Activated T-helper 9 cell treated with anti-CD3 and anti-CD28 coated beads, Interleukin-2, amount 50 U/mL, for 16 hours (primary cell): ENCODE measurements at places on chromosomes 7 and 10.

DNA sequence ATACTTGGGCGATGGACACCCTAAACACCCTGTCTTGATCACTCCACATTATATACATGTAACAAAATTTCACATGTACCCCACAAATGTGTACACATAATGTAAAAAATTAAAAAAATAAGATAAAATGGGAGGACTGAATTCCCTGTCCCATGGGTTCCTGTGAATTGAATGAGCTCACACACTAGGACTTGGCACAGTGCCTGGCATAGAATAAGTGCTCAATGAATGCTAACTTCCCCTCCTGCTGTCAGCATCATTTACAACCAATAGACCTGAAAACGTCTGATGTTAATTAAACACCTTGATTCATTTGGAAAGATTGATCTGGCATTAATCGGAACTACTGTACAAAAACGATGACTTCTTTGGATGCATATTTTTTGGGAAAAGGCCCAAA lies 117.3 kb upstream of the ZNF438 start:
- no peak for DNase-seq

- DNase-seq, result no peak
Measured at GRCh38 chr7:17903337-17903736, 37.0 kb downstream of the SNX13 start.

DNA sequence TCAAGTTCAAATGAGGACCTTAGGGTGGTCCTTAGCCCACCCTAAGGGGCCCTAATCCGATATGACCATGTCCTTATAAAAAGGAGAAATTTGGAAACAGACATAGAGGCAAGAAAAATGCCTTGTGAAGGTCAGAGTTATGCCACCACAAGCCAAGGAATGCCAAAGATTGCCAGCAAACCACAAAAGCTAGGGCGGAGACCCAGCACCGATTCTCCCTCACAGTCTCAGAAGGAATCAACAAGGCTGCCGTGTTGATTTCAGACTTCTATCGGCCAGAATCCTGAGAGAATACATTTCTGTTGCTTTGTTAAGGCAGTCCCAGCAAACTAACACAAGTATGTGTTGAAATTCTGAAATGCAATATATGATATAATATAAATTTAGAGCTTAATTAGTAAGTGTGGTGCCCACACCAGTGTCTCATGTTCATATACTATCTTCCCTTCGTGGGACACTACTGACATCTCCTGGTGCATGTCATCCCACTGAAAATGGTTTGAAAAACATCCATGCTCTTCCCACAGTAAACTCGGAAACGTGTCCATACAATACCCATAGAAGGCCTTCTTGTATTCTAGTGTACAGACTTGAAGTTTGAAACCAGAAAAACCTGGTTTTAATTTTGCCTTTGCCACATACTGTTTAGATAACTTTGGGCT lies 349.0 kb downstream of the TNS3 start:
- DNase-seq, result no peak

DNA sequence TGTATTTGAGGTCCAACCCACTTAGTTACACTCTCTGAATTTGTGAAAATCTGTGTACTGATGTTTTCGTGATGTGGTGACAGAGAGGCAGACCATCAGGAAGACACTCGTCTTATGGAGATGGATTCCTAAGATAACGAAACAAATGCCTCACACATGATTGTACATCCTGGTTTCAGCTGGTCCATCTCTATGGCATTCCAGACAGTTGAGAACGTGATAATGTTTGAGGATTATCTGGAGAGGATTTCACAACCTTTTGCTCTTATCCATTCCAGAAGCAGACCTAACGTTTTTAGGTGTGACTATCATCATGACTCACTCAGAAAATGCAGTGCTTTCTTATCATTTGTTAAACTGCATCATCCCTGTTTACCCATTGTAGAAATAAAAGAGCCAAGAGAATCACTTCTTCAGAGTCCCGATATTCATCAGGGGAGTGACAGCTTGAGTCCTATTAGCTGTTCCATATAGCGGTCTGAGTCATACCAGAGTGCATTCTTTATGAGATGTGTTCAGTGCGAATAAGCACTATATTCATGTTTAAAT lies 74.5 kb downstream of the BMPER start:
- no peak for DNase-seq

DNA sequence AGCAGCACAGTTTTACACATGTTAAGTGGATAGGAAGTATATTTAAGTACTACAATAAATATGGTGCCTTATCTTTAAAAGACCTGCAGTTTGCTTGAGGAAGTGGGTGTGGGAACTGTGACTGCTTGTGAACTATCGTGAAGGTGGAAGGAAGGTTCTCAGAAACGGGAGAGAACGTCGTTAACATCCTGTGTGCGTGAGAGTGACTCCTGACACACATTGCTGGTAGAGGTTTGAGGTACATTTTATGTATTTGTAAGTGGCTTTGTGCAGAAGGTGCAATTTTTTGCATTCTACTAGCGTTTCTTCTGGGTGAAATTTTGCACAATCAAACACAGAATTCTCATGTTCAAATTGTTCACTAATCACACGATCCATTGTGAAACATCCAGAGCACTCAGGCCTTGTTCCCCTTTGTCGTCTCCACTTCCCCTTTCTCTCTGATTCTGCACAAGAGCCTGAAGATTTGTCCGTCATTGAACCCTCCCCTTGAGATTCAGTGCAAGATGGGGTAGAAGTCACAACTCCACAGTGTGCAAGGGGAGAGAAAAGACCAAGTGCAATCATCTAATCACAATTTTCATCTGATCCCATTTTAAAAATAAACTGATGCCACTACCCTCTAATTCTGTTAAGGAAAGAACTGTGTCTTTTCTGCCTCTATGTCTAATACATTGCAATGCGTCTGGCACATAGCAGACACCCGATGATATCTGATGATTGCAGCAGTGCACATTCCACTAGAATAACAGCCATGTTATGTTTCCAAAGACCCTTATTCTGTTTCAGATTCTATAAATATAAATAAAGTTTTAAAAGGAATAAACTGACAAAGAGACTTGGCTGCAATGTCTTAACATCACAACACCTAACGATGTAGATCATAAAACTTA lies 279.9 kb downstream of the NEBL start:
- DNase-seq, result no peak

GRCh38 chr7:137986252-137987017 lies 15.5 kb downstream of the CREB3L2 start:
- DNase-seq, result no peak

DNA sequence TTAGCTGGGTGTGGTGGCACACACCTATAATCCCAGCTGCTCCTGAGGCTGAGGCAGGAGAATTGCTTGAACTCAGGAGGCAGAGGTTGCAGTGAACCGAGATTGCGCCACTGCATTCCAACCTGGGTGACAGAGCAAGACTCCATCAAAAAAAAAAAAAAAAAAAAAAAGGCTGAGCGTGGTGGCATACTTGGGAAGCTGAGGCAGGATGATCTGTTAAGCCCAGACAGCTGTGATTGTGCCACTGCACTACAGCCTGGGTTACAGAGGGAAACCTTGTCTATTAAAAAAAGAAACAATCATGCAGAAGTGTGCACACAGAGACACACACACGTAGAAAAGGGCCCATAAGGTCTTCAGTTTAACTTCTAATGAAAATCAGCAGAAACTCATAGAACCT lies 150.6 kb downstream of the TPST1 start:
- no peak for DNase-seq

- no peak for DNase-seq
Measured at GRCh38 chr7:117269417-117269816, 53.4 kb downstream of the WNT2 start.

DNA sequence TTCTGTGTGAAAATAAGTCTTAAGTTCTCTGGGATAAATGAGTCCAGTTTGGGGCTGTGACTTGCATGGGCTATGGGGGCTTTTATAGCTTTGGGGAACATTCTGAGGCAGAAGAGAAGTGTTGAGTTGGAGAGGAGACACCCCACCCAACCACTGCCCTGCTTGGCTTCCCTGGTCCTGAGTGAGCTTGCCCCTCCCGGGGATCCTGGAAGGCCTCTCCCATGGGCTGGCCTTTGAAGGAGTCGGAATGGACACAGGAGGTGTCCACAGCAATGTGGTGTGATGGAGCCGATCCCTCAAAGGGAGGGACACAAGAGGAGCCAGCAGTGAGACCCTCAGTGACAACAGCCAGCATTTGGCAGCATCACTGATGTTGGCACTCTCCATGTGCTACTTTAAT lies 89.8 kb downstream of the GLRX3 start:
- DNase-seq, result no peak

GRCh38 chr10:82750538-82750937 lies 875.5 kb downstream of the NRG3 start:
- no peak for DNase-seq

DNA sequence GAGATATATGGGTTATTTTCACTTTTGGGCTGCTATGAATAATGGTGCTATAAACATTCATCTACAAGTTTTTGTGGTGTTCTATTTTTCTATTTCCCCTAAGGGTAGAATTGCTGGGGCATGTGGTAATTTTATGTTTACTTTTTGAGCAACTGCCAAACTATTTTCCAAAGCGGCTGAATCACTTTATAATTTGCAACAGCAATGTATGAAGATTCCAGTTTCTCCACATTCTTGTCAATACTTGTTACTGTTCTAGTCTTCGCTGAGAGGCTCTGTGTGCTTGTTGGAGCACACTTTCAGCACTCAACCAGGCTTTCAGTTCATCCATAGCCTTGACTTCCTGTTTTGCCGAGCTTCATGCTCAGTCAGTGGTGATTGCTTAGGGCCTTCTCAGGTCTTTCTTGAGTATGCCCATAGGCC lies 39.0 kb downstream of the ADK start:
- no peak for DNase-seq

GRCh38 chr10:14409247-14409646 lies 78.5 kb upstream of the FRMD4A start:
- DNase-seq, result peak; percentile 13

GRCh38 chr10:31350891-31351290 lies 31.9 kb downstream of the ZEB1 start:
- DNase-seq, result no peak

- no peak for DNase-seq
Measured at GRCh38 chr7:80890426-80891258, 28.2 kb downstream of the SEMA3C start.

DNA sequence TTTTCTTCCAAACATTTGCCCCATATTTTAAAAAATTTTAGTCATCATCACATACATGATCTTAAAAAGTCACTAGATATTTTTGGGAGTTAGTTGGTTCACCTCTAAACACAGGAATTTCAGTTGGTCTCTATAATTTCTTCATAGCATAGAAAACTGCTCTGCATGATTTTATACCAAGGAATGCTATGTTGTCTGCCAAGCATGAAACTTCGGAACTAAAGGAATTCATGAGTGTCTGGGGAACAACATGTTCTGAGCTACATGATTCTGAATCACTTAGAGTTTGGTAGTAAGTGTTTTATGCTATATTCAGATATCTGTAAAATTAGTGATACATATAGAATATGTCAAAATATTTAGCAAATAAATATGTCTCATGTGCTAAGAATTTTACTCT lies 957.8 kb downstream of the GATA3 start:
- DNase-seq, result no peak

- DNase-seq, result no peak
Measured at GRCh38 chr7:3955751-3956696, 655.0 kb downstream of the SDK1 start.

- DNase-seq, result no peak
Measured at GRCh38 chr7:159195946-159196345, 51.3 kb upstream of the VIPR2 start.

GRCh38 chr7:139798892-139799291 lies 21.1 kb upstream of the HIPK2 start:
- no peak for DNase-seq

- DNase-seq, result peak; percentile 29
Measured at GRCh38 chr10:11742009-11742778, at the start of gene ECHDC3. TSS of gene ECHDC3 (plus strand) at chr10:11742382. CDS start at chr10:11742577, 195 bp downstream.

DNA sequence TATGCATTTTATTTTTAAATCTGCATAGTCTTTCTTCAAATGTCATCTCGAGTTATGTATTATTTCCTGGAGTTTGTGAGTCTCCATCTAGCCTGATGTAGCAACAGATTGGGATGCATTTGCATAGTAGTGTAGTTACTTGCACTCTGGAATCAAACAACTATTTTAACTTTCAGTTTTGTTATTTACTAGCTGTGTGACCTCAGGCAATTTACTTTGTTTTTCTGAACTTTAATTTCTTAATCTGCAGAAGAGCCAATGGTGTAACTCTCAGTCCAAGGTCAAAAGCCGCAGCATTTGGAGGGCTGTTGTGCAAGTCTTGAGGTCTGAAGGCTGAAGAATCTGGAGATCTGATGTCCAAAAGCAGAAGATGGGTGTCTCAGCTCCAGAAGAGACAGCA lies 175.8 kb upstream of the SORCS1 start:
- DNase-seq, result no peak

- DNase-seq, result no peak
Measured at GRCh38 chr10:13420532-13421307, 72.6 kb upstream of the SEPHS1 start.

GRCh38 chr10:53477313-53477675 lies 704.7 kb upstream of the MBL2 start:
- DNase-seq, result no peak

DNA sequence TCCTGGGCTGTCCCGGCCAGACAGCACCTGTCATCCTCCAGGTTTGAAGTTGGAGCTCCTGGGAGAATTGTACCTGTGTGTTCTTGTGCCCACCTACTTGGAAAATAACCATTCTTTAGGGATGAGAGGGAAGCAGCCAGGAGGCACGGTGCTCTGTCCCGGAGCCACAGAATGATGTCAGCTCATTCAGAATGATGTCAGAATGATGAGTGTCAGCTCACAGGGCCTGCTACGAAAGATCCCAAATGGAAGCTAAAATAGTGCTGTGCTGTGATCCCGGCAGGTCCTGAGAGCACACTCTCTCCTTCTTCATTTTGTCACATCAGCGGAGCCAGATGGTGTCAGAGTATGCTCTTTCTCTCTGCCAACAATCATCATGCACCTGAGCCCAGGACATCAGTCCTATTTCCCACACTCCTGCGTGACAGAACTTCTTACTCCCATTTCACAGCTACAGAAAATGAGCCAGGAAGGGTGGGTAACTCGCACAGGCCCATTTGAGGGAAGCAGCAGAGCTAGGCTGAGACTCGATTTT lies 8.3 kb downstream of the ABCA13 start:
- DNase-seq, result no peak

- no peak for DNase-seq
Measured at GRCh38 chr7:3289996-3290395, 11.1 kb upstream of the SDK1 start.
